ENCODE measurements at places on chromosomes 7 and 10. TPM values are rescaled to one million over a fixed set of nuclear protein-coding genes. Genes with fewer than 3 reads are reported as not detected.

ADGRA1 gene
- total RNA-seq = not detected

C1QL3 gene
- 0.09 TPM for total RNA-seq

ITIH5 gene
- 42.0 TPM for total RNA-seq

NOS3 gene
- 12.6 TPM for total RNA-seq

CHST15 gene
- total RNA-seq = 23.5 TPM

DDIT4 gene
- total RNA-seq = 191 TPM

GRCh38 chr7:2523941-2524807 is 4.6 kb downstream of the LFNG start:
- peak; percentile 93 for DNase-seq

DNA sequence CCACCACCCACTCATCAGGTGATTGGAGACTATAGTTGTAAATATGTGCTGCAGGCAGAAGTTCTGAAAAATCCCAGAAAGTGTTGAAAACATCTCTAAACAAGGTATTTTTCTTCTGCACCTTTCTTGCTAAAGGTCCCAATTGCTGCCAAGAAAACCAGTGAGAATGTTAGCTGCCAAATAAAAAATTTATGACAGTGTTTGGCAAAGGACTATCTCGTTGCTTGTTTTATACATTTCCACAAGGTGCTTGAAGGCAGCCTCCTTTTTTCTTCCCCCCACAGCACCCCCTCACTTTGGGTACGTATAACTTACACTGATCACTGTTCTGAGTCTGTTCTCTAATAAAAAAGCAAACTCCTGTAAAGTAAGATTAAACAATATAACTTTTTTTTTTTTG is 158.6 kb upstream of the TCF7L2 start:
- no peak for DNase-seq

- DNase-seq = no peak
Measured at GRCh38 chr7:155974186-155974897, 162.1 kb upstream of the SHH start.

DNA sequence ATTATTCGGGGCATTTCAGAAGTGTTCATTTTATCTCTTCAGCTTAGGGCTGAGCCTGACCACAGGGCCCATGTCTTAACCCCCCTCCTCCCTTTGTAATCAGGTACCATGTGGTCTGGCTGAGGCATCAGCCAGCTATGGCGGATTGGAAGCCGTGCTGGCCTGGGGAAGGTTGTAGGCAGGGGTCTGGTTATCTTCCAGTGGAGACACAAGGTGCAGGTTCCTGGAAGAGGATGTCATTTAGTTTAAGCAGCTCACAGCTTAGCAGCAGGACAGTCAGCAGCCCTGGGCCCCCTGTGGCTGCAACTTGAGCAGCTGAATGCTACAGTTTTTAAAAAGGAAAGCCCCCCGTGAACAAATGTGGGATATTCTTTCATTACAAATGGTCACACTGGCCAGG is 22.1 kb downstream of the BAG3 start:
- no peak for DNase-seq

GRCh38 chr10:28359334-28359733 is 56.5 kb upstream of the MPP7 start:
- no peak for DNase-seq

- no peak for DNase-seq
Measured at GRCh38 chr10:809671-810350, 120.3 kb upstream of the DIP2C start.

GRCh38 chr7:148156233-148156632 is 434.3 kb upstream of the C7orf33 start:
- no peak for DNase-seq

GRCh38 chr10:12400266-12400931 is 51.1 kb downstream of the CAMK1D start:
- DNase-seq = no peak

GRCh38 chr7:2611401-2611800 is 20.4 kb upstream of the TTYH3 start:
- no peak for DNase-seq

DNA sequence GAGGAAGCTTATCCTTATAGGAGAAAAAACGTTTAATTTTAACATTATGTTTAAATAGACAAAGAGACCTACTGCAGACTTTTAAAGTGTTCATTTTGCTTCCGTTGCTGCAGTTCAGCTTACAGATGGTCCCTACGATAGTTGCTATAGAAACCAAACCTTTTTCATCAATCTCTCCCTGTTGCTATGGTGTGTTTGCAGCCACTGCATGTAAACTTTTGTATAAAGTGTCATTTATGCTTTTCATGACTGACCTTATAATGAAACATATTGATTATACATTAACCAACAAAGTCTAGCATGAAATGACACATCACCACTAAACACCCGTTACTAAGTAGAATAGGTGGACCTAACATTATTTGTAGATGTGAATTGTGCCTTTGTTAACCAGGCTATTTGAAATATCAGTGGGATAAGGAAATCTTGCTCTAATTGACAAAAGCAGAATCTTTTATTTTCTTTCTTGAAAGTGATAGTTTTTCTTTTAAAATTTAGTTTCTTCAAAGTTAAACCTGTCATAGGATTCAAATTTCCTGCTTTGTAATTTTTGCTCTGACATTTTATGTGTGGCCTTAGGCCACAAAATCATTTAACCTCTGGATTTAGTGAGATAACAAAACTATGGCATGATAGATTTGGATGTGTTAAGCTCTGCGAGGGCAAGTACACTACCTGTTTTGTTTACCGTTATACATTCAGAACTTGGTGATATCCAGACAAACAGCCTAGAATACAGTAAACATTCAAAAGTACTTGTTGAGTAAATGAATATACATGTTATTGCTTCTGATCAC is 64.0 kb downstream of the CACNB2 start:
- no peak for DNase-seq

GRCh38 chr10:4294271-4294670 is 509.3 kb upstream of the KLF6 start:
- DNase-seq = no peak

DNA sequence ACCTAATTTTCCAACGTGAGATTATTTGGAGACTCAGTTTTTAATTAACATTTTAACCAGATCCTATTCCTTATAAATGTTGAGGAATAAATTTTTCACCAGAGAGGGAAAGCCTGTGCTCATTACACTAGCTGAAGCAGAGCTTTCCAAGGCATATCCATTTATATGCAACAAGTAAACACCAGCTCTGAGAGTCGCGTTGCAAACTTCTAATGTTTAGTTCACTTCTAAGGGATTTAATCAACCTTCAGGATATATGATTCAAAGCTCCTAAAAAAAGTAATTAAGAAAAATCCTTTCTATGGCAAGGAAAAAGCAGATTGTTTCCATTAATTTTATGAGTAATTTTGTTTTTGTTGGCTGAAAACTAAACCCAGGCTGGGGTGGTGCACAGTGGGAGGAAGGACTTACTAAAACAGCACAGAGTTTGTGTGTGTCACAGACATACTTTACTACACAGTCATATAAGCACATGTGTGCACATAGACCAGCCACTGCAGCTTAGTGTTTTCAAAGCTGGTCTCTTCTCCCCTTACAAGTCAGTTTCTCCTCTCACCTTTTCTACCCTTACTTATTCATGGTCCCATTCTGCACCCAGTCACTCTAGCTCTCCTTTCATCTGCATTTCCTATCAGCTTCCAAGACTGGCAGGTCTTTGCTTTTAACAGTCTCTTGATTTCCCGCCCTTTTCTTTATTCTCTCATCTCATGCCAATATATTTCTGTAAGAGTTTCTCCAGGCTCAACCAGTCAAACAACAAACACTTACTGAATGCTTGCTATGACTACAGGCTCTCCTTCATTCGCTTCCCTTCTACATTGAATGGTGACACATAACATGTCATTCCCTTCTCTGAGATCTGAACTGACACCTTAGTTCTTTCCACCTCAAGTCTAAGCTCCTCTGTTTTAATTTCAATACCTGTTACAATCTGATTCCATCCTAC is 81.1 kb upstream of the FZD1 start:
- DNase-seq = no peak
